T-helper 17 cell (primary cell): ENCODE measurements at places on chromosomes 6 and 20.

DNA sequence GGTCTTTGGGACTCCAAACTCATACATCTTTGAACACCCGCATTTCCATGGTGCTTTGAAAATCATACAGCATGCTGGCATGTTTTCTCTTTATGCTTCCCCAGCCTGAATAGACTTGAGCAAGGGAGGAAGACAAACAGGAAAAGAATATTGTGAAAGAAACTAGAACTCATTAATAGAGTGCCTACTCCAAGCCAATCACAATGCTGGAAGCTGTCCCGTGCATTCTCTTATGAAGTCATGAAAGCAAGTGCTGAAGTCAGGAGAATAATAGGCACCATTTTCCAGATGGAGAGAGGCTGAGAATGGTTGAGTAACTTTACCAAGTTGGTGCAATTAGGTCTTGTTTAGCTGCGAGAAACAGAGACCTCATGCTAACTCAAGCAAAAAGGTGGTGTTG is 102.5 kb upstream of the PTPRT start:
- no peak overlapping the region for H3K27ac ChIP-seq
- no peaks in the 10 kb centered on the region for H3K27me3 ChIP-seq
- no peak overlapping the region for H3K4me3 ChIP-seq
- no peaks in the 10 kb centered on the region for H3K36me3 ChIP-seq

- peaks cover 19% of the 10 kb centered on the region for H3K4me1 ChIP-seq
- no peaks in the 10 kb centered on the region for H3K36me3 ChIP-seq
- H3K4me3 ChIP-seq: peak overlapping the region; percentile 63
- no peaks in the 10 kb centered on the region for H3K27me3 ChIP-seq
- H3K27ac ChIP-seq: peak overlapping the region; percentile 41
Observed at GRCh38 chr20:62774762-62775161, 21.5 kb upstream of the MRGBP start.

GRCh38 chr20:15857173-15857784 is 716.0 kb downstream of the KIF16B start:
- no peak overlapping the region for H3K4me3 ChIP-seq
- no peak overlapping the region for H3K27ac ChIP-seq
- H3K36me3 ChIP-seq: no peaks in the 10 kb centered on the region
- no peaks in the 10 kb centered on the region for H3K4me1 ChIP-seq

DNA sequence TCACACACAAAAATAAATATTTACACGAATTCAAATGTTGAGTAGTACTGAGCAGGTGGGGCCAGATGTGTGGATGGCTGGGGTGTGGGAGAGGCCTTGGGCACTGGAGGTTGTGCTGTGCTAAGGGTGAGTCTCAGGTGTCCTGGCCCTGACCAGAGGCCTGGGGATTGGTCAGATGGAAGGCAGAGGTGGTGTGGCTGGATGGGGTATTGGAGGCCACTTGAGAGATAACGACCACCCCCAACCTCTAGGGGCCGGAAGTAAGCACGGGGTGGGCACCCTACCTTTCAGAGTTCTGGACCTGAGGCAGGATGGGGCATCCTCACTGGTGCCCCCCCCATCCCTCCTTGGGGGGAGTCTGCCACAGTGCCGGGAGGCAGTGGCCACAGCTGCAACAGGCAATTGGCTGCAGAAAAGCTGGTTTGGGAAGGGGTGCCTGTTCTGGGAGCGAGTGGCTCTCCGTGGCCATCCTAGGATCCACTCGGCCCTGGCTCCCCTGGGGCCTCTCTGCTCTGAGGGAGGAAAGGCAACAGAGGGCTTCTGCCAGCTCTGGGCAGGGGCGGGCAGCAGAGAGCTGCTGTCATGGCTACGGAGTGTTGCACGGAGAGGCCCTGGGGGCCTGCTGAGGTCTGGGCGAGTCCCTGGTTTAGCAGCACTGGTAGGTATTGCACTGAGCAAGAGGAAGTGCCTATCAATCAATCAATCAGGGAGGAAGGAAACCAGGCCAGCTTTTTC is 87.6 kb downstream of the ASXL1 start:
- H3K27ac ChIP-seq: peak overlapping the region; percentile 93
- no peaks in the 10 kb centered on the region for H3K27me3 ChIP-seq
- DNase-seq: no peak
- peak overlapping the region; percentile 66 for H3K4me3 ChIP-seq
- peaks cover 3% of the 10 kb centered on the region for H3K36me3 ChIP-seq
- peaks cover 33% of the 10 kb centered on the region for H3K4me1 ChIP-seq

- DNase-seq: no peak
- H3K4me3 ChIP-seq: no peak overlapping the region
- H3K27me3 ChIP-seq: peaks cover 58% of the 10 kb centered on the region
- no peaks in the 10 kb centered on the region for H3K36me3 ChIP-seq
Observed at GRCh38 chr20:59559024-59559817, 45.1 kb upstream of the PHACTR3 start.

DNA sequence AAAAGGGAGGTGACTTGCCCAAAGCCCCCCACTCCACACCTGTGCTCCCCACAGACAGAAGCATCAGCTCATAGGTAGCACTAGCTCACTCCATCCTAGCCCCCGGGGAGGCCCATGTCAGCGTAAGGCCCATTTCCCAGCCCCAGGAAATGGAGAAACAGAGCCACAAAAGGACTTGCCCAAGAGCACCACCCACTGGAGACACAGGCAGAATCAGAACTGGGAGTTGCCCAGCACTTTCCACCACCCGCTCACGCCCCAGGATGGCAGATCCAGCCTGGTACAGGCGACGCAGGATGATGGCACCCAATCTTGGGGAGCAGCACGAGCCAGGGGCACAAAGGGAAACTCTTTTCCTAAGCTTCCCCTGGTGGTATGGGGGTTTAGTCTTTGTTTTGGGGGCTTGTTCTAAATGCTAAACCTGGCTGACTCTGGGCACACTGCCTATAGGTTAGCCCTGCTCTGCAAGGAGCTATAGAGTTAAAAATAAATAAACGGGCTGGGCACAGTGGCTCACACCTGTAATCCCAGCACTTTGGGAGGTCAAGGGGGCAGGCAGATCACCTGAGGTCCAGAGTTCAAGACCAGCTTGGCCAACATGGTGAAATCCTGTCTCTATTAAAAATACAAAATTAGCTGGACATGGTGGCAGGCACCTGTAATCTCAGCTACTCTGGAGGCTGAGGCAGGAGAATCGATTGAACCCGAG is 11.8 kb downstream of the C20orf203 start:
- no peaks in the 10 kb centered on the region for H3K4me1 ChIP-seq
- no peak overlapping the region for H3K4me3 ChIP-seq
- no peaks in the 10 kb centered on the region for H3K36me3 ChIP-seq
- no peak for DNase-seq
- no peak overlapping the region for H3K27ac ChIP-seq
- H3K27me3 ChIP-seq: no peaks in the 10 kb centered on the region

- H3K27ac ChIP-seq: no peak overlapping the region
- peaks cover 4% of the 10 kb centered on the region for H3K4me1 ChIP-seq
- peaks cover 8% of the 10 kb centered on the region for H3K36me3 ChIP-seq
- no peak overlapping the region for H3K4me3 ChIP-seq
- no peak for DNase-seq
Observed at GRCh38 chr20:16317445-16318362, 255.5 kb downstream of the KIF16B start.

GRCh38 chr20:3560578-3560977 is 89.8 kb downstream of the ATRN start:
- H3K27me3 ChIP-seq: no peaks in the 10 kb centered on the region
- H3K27ac ChIP-seq: no peak overlapping the region
- H3K36me3 ChIP-seq: peaks cover 4% of the 10 kb centered on the region
- peaks cover 9% of the 10 kb centered on the region for H3K4me1 ChIP-seq

DNA sequence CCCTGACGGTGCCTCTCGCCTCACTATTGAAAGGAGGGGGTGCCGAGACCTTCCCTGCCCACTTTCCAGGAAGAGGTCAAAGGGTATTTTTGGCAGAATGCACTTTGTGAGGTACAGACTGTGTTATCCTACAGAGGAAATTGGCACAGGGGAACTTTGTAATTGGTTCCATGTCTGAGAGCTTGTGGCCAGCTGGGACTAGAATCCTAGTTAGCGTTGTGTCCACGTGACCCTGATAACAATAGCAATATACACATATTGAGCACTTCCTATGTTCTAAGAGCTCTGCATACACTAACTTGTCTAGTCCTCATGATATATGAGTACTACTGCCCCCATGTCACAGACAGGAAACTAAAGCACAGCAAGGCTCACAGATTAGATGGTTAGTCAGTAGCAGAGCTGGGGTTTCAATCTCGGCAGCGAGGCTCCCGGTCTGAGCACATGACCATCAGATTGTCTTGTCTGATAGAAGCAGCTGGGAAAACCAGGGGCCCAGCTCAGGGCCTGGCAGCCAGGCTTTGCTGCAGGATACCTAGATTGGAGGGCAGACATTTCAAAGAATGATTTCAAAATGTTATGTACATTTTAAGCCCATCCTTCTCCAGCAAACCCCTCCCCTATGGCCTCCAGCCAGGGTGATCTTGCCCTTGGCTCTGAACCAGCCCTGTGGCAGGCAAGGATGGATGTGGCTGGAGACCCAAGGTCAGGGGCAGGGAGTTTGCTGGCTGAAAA is 1.4 kb downstream of the MAPK13 start:
- H3K36me3 ChIP-seq: peaks cover 7% of the 10 kb centered on the region
- peak; percentile 18 for DNase-seq
- peaks cover 37% of the 10 kb centered on the region for H3K4me1 ChIP-seq
- no peaks in the 10 kb centered on the region for H3K27me3 ChIP-seq
- peak overlapping the region; percentile 88 for H3K27ac ChIP-seq

DNA sequence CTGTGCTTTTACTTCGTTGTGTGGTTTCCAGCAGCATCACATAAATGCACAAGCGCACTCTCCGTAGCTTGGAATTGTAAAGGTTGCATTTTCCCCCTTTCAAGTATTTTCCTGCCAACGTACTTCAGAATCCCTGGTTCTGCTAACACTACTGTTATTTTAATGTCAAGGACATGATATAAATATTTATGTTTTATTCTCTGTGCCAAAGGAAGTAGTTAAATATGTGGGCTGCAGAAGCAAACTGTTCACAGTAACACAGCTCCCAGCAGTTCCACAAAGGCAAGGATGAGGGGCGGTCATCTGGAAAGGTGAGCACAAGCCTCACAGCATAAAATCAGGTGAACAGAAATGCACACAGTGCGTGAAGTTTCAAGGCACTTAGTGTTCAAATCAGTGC is 85.3 kb upstream of the PDE10A start:
- H3K4me3 ChIP-seq: no peak overlapping the region
- no peaks in the 10 kb centered on the region for H3K4me1 ChIP-seq
- no peak for DNase-seq
- no peaks in the 10 kb centered on the region for H3K36me3 ChIP-seq

- H3K4me3 ChIP-seq: no peak overlapping the region
- no peaks in the 10 kb centered on the region for H3K36me3 ChIP-seq
- no peak overlapping the region for H3K27ac ChIP-seq
- H3K27me3 ChIP-seq: no peaks in the 10 kb centered on the region
- no peak for DNase-seq
Observed at GRCh38 chr6:166737261-166737660, 110.2 kb upstream of the RPS6KA2 start.

DNA sequence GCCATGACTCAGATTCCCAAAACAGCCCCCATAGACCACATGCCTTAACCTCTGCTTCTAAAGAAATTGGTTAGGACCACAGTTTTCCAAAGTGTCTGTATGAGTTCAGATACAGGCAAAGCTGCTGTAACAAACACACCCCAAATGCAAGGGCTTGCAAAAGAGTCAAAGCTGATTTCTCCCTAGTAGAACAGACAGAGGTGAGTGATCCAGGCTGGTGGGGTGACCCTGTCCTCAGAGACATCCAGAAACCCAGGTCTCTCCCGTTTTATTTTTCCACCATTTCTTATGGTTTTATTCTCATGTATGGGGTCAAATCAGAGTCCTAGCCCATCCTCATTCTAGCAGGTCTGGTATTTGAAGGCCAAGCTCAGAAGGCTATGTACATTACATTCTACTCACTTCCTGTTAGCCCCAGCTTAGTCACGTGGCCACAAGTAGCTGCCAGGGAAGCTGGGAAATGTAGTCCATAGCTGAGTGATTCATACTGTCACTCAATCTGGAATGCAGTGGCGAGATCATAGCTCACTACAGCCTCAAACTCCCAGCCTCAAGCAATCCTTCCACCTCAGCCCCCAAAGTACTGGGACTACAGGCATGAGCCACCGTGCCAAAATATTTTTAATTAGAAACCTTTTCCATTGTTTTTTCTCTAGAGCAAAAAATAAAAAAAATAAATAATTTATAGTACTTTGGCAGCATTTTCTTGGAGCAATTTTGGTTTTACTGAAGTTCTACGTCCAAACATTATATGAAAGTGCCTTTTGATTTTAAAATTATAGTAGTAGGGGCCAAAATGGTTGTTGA is 175.2 kb downstream of the ZMYND8 start:
- H3K4me3 ChIP-seq: no peak overlapping the region
- H3K27me3 ChIP-seq: peaks cover 5% of the 10 kb centered on the region

DNA sequence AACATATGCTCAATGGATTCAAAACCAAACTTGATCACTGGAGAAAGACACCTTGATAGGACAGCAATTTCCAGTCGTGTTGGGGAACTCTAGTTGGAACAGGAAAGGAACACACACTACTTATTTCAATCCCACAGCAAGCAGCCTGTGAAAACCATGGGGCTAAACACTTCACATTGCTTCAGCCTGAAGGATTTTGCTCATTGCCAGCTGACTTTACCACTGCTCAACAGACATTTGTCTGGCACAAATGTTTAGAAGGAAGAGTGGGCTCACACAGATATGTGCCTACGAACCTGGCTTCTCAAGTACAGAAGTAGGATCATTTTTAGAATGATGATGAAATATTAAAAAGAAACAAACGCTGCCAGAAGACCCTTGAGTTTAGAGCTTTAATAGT is 598.1 kb downstream of the PHF3 start:
- no peak overlapping the region for H3K4me3 ChIP-seq
- H3K4me1 ChIP-seq: no peaks in the 10 kb centered on the region
- H3K27ac ChIP-seq: no peak overlapping the region
- no peak for DNase-seq

- H3K27ac ChIP-seq: no peak overlapping the region
- H3K4me3 ChIP-seq: no peak overlapping the region
- H3K27me3 ChIP-seq: no peaks in the 10 kb centered on the region
- no peaks in the 10 kb centered on the region for H3K36me3 ChIP-seq
Observed at GRCh38 chr20:41391587-41392001, 25.0 kb upstream of the EMILIN3 start.

DNA sequence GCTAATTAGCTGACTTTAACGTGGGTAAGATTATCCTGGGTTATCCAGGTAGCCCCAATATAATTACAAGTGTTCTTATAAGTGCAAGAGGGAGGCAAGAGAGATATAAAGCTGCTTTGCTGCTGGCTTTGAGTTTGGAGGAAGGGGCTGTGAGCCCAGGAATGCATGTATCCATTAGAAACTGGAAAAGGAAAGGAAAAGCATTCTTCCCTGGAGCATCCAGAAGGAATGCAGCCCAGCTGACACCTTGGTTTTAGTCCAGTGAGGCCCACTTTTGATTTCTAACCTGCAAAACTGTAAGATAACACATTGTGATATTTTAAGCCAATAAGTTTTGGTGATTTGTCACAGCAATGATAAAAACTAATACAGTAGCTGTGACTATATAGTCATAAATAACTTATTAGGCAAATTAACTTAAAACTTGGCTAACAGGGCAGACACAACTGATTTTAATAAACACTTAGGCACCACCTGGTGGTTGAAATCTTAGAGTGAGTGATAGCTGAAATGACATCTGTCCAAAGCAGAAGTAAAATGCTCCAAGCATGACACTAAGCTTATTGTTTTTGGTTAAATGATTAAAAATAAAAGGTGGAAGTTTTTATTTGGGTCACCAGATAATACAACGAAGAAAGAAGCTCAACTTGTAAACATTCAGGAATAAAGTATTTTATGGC is 35.6 kb downstream of the ADGRF4 start:
- peaks cover 34% of the 10 kb centered on the region for H3K27me3 ChIP-seq
- peaks cover 2% of the 10 kb centered on the region for H3K36me3 ChIP-seq
- no peak overlapping the region for H3K27ac ChIP-seq

GRCh38 chr6:68653074-68653705 is 18.1 kb downstream of the ADGRB3 start:
- H3K4me1 ChIP-seq: no peaks in the 10 kb centered on the region
- H3K36me3 ChIP-seq: no peaks in the 10 kb centered on the region
- H3K27ac ChIP-seq: no peak overlapping the region
- H3K27me3 ChIP-seq: no peaks in the 10 kb centered on the region
- H3K4me3 ChIP-seq: no peak overlapping the region
- no peak for DNase-seq
